Foreskin fibroblast (primary cell): ENCODE measurements at places on chromosomes 16 and 17.

GRCh38 chr17:40945414-40945813 is 8.0 kb upstream of the KRT23 start:
- no peak for DNase-seq

DNA sequence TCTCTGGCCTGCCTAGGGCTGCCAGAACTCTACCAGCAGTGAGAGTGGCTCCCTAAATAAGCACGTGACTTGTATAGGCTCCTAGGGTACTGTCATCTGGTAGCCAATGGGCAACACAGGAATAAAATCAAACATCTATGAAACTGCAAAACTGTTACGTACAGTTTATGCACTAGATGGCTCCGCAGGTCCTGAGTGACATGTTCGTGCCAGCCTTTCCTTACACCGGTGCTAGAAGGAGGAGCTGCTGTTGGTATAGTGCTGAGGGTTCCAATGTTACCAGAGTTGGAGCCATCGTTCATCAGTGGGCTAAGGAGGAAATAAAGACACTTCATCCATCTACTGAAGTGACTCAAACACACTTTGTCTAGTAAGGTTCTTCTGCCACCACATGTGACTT is 63.2 kb upstream of the TRAP1 start:
- DNase-seq, result peak; percentile 30

DNA sequence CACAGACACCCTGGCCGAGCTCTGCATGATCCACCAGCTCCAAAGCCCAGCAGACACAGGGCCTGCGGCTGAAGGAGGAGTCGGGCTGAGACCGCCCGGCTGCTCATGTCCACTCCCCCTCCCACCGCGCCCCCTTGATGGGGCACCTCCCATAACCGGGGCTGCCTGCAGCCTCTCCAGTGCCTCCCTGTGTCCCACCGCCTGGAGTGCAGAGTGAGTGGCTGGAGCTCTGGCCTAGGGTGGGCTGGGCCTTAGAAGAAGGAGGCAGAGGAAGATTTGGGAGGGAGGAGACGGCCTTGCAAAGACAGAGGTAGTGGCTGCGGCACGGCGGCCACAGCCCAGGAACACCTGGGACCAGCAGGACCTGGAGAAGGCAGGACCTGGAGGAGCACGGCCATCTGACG is 4.0 kb downstream of the CBFA2T3 start:
- DNase-seq, result no peak

GRCh38 chr17:77295241-77295853 is 154.6 kb downstream of the SEC14L1 start:
- DNase-seq, result no peak

DNA sequence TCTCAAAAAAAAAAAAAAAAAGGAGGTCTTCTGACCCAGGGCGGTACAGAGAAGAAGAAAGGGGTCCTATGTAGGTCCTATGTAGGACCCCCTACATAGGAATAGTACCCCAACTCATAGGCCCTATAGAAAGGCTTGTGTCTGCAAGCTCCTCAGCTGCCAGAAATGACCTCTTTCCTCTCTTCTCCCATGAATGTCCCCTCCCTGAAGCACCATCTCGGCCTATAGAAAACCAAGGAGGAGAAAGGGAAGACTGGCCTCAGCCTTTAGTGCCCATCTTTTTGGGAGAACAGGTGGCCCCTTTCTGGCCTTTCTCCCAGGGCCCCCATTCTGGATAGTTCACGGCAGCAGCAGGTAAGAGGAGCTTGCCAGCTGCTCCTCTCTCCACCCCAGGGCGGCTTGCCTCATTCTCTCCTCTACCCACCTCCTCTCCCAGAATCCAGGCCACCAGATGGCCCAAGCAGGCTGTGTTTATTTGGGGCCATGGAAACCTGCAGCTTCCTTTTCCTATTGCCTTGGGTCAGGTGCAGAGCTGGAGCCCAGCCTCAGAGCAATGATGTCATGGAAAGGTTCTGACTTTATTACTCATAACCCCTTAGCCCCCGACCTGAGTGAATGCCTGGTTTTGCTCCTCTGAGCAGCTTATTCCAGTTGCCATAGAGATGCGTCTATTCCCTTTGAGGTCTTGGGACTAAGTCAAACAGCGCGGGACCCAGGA is 1.6 kb upstream of the MRPL58 start:
- DNase-seq, result no peak

- DNase-seq, result peak; percentile 21
Measured at GRCh38 chr17:60909405-60909804, 231.8 kb downstream of the BCAS3 start.

GRCh38 chr17:56186222-56186786 is 33.0 kb downstream of the ANKFN1 start:
- peak; percentile 84 for DNase-seq

- peak; percentile 74 for DNase-seq
Measured at GRCh38 chr17:59427425-59427921, 96.0 kb downstream of the YPEL2 start.

GRCh38 chr16:1909561-1910231 is 8.5 kb downstream of the HS3ST6 start:
- DNase-seq, result peak; percentile 32

DNA sequence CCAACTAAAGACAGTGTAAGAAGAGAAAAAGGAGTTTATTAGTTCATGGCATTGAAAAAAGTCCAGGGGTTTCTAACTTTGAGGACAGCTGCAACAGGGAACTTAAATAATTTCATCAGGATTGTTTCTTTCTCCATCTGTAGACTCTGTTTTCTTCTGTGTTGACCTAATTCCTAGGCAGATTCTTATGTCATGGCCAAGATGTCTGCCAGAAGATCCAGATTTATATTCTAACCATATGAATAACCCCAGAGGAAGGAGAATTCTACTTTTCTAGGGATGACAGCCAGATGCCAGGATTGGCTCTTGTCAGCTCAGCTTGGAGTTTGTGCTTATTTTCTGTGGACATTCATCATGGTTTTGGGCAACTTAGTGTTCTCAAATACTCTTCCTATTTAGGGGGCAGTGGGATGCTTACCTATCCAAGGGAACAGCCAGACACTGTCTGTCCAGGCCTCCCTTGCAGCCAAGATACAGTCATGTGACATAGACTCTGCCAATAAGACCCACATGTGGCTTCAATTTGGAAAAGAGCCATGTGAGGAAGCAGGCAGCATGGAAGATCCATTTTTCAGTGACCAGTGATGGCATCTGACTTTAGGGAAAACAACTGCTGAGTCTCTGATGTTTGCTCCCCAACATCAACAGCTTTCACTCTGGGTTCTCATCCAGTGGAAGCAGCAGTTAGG is 18.2 kb downstream of the PCTP start:
- DNase-seq, result peak; percentile 85
